ENCODE measurements at places on chromosomes 3 and 15. TPM values are rescaled to one million over a fixed set of nuclear protein-coding genes. Genes with fewer than 3 reads are reported as not detected.

The MAGI1 gene
- 0.09 TPM for polyA plus RNA-seq

The NR1I2 gene
- 1.1 TPM for polyA plus RNA-seq

The DZIP1L gene
- not detected for polyA plus RNA-seq

DNA sequence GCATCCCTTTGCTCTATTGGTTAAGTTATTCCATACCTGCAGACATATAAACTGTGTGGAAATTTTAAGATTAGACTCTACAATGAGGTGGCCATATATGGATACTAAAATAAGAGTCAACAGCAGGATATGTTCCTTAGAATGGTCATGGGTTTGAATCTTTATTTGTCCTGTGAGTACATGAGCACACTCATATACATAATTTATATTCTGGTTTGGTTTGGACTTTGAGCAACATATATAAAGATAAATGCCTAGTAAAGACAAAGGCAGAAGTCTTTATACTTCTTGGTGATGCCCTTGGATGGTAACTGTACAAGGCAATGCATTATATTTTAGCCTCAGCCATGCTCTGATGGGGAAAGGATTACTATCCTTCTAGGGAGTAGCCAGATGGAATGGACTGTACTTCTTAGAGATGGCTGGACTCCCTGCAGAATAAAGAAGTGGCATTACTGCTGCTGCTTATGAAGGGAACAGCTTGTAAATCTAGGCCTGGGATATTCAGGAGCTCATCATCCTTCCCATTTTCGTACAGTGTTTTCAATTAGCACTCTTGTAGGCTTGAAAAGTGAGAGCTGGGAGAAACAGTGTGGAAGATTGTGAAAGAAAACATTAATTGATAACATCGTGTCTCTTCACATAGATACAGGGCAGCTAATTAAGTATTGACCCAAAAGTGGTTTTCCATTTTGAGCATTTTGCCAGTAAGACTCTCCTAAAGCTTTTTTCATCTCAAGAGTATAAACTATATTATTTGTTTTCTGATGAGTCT is 60.4 kb downstream of the HMG20A start:
- no peak overlapping the region for H3K4me3 ChIP-seq
- H3K27me3 ChIP-seq: no peaks in the 10 kb centered on the region
- H3K36me3 ChIP-seq: peaks cover 36% of the 10 kb centered on the region
- H3K27ac ChIP-seq: no peak overlapping the region
- DNase-seq: no peak

DNA sequence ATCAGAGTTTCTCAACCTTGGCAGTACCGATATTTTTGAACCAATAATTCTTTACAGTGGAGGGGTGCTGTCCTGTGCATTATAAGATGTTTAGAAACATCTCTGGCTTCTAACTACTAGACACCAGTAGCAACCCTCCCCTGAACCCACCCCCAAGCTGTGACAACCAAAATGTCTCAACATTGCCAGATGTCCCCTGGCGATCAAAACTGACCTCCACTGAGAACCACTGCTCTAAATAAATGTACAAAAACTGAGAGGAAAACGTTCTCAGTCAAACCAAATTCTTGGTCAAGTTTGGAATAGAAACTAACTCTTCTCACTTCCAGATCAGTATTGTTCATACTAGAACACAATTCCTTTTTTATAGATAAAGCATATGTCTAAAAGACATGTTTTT is 58.5 kb downstream of the GPR160 start:
- no peak overlapping the region for H3K4me3 ChIP-seq
- peaks cover 4% of the 10 kb centered on the region for H3K36me3 ChIP-seq
- peaks cover 13% of the 10 kb centered on the region for H3K4me1 ChIP-seq
- peak overlapping the region; percentile 46 for H3K27ac ChIP-seq
- H3K27me3 ChIP-seq: no peaks in the 10 kb centered on the region
- no peak for DNase-seq
